ENCODE measurements at places on chromosomes 2 and 18.
A peak's percentile ranks its signal among the peaks of the same experiment; 100 is the strongest.

- DNase-seq: no peak
Measured at GRCh38 chr2:236610991-236611821, 41.6 kb downstream of the ACKR3 start.

GRCh38 chr18:59898609-59899297 lies 1.0 kb upstream of the PMAIP1 start:
- DNase-seq: no peak

- DNase-seq: peak; percentile 20
Measured at GRCh38 chr2:163347982-163348856, 387.6 kb downstream of the FIGN start.

GRCh38 chr2:164933671-164934189 lies 21.6 kb downstream of the SLC38A11 start:
- no peak for DNase-seq

DNA sequence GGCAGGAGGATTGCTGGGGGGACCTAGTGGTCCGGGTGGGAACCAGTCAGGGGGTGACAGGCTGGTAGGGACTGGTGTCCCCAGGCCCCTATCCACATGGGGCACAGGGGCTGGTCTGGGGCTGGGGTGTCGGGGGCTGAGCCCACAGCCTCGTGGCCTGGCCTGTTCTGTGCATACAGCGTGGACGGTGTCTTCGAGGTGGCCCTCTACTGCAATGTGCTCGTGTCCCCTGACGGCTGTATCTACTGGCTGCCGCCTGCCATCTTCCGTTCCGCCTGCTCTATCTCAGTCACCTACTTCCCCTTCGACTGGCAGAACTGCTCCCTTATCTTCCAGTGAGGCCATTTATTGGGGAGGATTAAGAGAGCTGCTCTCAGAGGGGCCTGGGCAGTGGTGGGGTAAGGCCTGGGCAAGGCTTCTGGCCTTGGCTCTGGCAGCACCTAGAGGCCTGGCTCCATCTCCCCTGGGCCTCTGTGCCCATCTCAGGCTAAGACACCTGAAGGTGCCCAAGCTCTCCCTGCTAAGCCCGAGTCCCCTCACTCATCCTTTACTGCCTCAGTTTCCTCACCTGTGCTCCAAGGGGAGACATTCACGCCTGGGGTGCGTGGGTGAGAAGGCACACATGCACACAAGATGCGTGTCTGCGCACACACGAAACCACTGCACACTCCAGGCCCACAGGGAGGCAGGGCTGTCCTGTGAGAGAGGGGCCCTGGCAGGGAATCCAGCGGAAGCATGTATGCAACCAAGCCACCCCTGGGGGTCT lies 1.9 kb downstream of the CHRNG start:
- no peak for DNase-seq

- no peak for DNase-seq
Measured at GRCh38 chr2:179048099-179048498, 1.8 kb downstream of the CCDC141 start.

- no peak for DNase-seq
Measured at GRCh38 chr2:127047716-127048617, 59.0 kb downstream of the BIN1 start.

DNA sequence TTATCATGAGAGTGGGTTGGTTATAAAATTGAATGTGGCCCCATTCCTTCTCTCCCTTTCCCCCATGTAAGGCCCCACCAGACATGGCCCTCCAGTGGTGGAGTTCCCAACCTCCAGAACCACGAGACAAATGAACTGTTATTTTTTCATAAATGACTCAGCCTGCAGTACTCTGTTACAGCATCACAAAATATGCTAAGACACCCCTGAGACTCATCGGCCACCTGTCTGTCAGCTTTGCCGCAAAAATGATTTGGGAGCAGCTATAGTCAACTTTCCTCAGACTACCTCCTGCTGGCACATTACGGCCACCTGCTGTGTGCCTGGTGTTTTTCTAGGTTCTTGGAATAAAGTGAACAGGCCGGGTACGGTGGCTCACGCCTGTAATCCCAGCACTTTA lies 21.4 kb upstream of the C1QL2 start:
- DNase-seq: no peak

All from thoracic aorta (tissue), 2 donors.